DMS79 (cell line): ENCODE measurements at places on chromosomes 7 and 10.

- no peak for DNase-seq
Measured at GRCh38 chr10:121804460-121804859, 123.4 kb downstream of the ATE1 start.

DNA sequence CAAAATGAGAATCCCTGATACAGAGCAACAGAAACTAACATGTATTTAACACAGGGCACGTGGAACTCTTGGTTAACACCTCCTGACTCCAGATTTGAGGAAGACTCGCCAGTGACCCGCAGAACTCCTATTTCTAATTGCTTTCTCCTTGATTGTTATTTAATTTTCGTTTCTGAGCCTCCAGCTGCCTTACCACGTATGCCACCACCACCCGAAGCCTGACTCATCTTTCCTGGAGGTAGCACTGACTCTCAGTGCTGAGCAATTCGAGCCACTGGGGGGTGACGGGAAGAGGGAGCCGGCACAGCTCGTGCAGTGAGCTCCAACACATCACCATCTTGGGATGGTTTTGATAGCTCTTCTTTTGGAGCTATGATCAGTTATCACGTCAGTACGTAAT lies 273.9 kb upstream of the MGMT start:
- DNase-seq: no peak

GRCh38 chr7:34759477-34760125 lies 101.6 kb downstream of the NPSR1 start:
- no peak for DNase-seq

DNA sequence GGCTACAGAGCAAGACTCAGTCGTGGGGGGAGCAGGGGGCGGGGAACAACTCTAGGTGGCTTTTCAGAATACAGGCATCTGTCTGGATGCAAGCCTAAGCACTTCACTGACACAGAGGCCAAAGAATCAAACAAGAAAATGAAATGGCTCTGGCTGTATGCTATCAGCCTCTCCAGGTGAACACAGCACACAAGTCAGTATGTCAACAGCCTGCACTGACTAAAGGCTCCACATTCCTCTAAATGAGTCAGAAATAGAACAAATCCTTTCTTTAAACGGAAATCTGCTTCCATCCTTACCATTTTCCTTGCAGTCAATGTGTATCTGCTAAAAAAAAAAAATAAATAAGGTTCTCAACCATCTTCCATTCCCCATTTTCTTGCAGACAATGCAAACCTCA lies 88.3 kb downstream of the ARMH3 start:
- DNase-seq: no peak

- DNase-seq: no peak
Measured at GRCh38 chr7:103704701-103705100, 258.7 kb upstream of the SLC26A5 start.

GRCh38 chr10:50861370-50861769 lies 24.1 kb downstream of the A1CF start:
- no peak for DNase-seq

DNA sequence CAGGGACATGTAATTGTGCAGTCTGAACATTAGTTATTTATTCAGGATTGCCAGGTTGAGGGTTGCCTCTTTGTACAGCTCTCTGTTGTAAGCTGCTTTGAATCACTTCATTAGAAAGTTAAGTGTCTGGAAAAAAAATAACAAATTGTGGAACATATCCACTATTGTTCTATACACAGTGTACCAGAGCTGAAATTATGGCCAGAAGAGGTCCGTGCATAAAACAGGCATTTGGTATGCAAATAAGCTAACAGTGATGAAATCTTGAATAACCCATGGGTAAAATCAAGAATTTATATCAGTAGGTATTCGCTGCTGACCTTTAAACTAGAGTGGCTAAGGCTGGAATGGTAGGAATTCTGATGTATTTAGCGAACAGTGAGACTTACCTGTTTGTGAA lies 152.1 kb downstream of the LHFPL3 start:
- peak; percentile 27 for DNase-seq

DNA sequence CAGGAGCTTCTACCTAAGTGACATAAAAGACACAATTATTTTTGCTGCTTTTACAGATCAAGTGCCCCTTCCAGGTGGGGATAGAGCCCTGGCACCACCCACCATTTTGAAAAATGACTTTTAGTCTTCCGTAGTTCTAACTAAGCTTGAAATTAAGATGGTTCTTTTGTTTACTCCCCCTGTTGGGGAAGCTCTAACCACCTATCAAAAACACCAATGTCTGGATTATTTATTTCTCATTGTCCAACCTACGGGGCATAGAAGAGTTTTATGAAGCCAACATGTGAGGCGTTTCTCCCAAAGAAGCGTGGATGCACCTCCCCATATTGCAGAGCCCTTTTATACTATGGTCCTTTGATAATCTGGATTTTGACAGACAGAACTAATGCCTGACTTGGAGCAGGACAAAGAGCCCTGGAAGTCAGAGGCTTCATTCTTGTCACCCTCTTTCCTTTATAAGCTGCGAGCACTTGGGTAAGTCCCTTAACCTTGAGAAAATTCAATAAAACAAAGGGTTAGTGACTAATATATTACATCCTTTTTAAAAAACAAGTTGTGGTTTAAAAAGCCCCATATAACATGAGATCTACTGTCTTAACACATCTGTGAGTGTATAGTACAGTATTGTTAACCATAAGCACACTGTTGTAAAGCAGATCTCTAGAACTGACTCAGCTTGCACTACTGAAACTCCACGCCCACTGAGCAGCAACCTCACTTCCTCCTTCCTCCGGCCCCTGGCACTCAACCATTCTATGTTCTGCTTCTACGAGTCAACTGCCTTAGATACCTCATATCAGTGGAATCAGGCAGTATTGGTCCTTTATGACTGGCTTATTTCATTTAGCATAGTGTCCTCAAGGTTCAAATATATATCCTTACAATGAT lies 67.5 kb downstream of the ATXN7L1 start:
- no peak for DNase-seq

DNA sequence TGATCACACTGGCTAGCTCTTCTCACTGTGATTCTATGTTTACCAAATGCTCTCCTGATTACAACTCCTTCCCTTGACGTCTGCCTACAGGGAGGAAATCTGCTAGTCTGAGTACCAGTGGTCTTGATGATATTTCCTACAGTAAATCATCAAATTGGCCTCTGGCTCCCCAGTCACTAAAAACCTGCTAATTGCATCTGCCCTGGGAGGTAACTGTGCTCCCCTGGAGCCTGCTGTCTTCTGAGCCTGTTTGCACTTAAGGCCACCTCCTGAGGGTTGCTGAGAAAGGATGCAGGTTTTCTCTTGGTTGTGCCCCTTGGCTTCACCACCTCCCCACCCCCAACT lies 56.0 kb downstream of the ELMO1 start:
- no peak for DNase-seq
